ENCODE measurements at places on chromosomes 1 and 21. TPM values are rescaled to one million over a fixed set of nuclear protein-coding genes. Genes with fewer than 3 reads are reported as not detected.

DNA sequence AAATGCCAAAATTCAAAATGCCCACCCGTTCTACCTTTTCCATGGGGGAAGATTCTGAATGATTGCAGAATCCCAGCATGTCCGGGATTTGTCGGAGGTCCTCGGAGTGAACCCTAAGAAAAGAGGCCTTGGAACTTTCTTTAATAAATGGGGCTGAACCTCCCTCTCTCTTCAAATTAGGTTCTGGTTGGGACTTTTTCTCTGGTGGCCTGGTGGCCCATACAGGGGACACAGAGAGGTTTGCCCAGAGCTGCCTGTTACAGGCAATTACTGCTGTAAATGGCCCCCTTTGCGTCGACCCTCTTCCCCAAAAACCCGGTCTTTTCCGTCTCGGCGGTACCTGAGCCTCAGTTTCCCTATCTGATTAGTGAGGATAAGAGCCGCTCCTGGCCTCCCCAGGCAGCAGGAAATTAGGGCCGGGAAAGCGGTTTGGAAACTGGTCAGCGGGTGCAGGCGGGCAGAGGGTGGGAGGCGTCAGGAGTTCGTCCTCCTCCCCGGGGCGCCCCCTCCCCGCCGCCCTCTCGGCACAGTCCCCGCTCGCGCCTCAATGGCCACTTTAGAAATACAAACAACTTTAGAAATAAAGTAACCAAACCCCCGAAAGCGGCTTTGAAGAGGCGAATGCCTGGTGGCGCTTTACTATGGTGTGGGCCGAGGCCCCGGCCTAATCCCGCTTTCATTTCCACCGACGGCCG, 15.6 kb downstream of the PAX7 start:
- no peak for DNase-seq

FCRL5 gene
- total RNA-seq = not detected

CROCC gene
- total RNA-seq = 64.4 TPM

OR2L3 gene
- not detected for total RNA-seq

SLC30A2 gene
- 0.88 TPM for total RNA-seq

- peak; percentile 89 for DNase-seq
Measured at GRCh38 chr1:165383599-165384405, 27.3 kb upstream of the LMX1A start.
